Ureter (tissue), 1 donor: ENCODE measurements at places on chromosomes 6 and 20. TPM values are rescaled to one million over a fixed set of nuclear protein-coding genes. Genes with fewer than 3 reads are reported as not detected.

GRCh38 chr6:48889429-48889828, 573.6 kb downstream of the MMUT start:
- no peak for DNase-seq

DNA sequence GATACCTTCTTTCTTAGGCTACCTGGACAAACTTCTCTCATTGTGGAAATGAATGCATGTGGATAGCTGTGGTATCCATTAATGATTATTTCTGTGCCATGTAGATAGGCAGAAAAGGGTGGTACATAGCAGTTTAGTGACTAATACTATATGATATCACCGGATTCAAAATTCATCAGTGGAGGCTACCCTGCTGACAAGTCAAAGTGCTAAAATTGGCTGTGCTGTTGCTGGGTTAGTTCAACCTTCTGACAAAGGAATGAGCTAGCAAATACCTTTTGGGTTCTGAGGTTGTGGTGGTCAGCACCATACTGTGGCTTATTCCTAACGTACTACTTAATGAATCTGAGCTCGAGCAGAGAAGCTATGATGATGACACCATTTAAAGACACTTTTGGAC, 109.1 kb downstream of the TFAP2B start:
- no peak for DNase-seq

DNA sequence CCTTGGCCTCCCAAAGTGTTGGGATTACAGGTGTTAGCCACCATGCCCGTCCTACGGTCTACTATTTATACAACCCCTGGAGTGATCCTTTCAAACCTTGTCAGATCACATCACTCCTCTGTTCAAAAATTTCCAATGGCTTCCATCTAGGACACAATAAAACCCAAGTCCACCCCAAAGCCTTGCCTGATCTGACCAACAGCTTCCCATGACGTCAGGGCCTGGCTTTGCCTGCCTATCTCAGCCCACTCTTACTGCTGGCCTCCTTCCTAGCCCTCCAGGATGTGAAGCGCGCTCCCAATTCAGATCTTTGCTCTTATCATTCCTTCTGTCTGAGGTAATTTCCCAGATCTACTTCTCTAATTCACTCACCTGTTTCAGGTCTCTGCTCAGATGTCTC, 128.4 kb downstream of the LINC00237 start:
- no peak for DNase-seq

DNA sequence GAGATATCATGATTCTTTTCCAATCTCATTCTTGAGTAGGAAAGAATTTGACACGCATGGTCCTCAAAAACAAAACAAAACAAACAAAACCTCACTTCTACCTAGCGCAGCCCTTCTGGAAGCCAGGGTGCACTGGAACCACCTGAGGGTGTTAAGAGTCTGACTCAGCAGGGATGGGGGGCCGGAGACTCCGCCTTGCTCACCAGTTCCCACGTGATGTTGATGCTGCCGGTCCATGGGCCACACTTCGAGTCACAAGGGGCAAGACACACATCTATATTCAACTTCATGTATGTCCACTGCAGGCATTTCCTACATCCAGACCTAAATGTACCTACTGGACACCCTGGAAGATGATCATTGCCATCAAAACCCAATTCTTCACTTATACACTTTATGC, 30.4 kb downstream of the BFSP1 start:
- DNase-seq: no peak

The SIRPG gene
- 0.99 TPM for total RNA-seq
